ENCODE measurements at places on chromosomes 5 and 9.

- no peak for DNase-seq
Measured at GRCh38 chr9:1440256-1440655, 390.1 kb downstream of the DMRT2 start.

DNA sequence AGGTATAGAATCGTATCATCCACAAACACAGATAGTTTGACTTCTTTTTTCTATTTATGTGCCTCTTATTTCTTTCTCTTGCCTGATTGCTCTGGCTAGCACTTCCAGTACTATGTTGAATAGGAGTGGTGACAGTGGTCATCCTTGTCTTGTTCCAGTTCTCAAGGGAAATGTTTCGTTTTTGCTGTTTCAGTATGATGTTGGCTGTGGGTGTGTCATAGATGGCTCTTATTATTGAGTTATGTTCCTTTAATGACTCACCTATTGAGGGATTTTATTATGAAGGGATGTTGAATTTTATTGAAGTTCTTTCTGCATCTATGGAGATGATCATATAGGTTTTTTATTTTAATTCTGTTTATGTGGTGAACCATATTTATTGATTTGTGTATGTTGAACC lies 70.3 kb downstream of the ENC1 start:
- DNase-seq = no peak

DNA sequence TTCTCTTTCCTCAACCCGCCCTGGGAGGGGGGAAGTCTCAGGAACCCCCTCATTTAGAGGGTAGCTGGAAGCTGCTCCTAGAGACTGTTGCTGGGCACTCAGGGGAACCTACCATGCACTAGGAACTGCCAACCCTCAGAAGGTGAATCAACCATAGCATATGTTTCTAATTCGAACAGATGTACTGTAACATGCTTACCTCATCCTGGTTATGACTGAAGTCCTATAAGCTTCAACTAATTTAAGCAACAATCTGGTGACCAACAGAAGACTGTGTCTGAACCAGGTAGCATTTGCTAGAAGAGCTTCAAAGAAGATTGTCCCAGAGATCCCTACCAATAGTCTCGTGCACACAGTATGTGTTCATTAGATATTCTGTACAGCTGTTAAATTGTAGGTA lies 5.7 kb upstream of the PRDM6 start:
- no peak for DNase-seq

- DNase-seq = no peak
Measured at GRCh38 chr9:38526591-38526990, 93.8 kb downstream of the ANKRD18A start.

DNA sequence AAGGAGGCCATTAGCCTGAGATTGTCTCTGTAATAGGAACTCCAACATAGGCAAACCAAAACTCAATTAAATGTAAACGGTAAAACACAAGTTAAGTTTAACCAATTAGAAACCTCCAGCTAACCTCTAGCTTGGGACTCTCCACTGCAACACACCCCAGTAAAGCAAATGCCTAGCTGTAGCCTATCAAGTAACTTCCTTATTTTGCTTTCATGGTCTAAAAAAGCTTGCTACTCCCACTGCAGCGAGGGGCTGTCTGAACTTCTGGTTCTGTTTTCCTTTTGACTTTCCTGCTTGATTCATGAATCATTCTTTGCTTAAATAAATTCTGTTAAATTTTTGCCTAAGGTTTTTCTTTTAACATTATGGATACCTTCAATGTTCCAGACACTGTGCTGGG lies 24.4 kb upstream of the C5orf46 start:
- no peak for DNase-seq

- no peak for DNase-seq
Measured at GRCh38 chr5:82749461-82749820, 327.8 kb downstream of the TMEM167A start.

- no peak for DNase-seq
Measured at GRCh38 chr9:97468658-97469448, 32.6 kb upstream of the TMOD1 start.

DNA sequence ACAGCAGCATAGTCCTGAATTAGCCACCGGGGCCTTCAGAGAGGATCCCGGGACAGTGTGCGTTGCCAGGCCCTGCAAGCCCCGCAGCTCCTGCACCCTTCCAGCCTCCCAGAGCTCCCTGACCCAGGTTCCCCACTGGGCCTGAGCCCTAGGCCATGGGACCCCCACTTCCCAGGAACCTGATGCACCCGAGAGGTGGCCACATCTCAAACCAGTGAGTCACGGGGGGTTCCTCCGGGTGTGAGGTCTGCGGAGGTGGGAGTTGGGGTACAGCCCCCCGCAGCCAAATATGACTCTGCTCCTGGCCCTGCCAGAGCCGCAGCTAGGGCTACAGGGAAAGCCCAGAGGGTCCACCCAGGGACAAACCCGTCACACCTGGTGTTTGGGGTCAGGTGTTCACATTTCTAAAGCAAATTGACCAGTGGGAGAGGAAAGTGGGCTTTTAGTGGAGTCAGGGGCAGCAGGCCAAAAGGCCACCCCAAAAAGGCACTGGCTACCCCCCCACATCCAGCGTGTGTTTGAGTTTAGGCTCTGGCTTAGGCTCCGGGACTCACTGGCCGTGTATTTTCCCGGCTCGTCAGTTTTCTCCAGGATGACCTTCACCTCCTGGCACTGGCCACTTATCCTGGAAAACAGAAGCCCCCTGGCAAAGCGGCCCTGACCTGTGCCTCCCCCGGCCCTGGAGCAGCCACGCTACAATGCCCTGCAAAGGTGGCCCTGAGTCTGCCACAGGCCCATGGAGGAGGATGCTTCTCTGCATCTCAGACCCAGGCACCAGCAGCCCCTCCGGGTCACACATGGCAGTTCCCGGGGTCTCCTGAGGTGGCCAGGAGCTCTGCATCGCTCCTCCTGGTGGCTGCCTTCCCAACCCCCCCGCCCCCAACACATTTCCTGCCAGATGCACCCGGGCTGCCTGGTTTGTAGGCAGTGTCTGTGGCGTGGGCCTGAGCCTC lies 17.4 kb upstream of the OBP2B start:
- no peak for DNase-seq

All from non-pigmented ciliary epithelial cell (primary cell).